ENCODE measurements at places on chromosomes 16 and 17.

DNA sequence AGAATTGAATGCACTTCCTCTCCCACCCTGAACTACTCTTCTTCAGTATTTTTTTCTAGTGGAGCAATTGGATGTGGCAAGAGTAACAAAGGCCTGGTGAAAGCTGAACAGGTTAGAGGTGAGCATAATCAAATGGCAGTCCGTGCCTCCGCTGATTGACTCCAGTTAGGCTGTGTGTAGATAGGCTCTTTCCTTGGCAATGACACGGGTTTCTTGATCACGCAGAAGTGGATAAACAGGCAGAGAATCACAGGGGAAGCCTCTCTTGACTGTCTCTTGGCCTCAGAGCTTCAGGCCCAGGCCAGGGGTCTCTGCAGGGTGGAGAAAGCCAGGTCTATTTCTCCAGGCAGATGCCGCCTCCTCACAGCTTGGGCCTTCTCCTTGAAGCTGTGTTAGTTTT is 4.2 kb downstream of the CD300LB start:
- DNase-seq = no peak

- DNase-seq = no peak
Measured at GRCh38 chr17:17626151-17626805, 34.8 kb upstream of the PEMT start.

DNA sequence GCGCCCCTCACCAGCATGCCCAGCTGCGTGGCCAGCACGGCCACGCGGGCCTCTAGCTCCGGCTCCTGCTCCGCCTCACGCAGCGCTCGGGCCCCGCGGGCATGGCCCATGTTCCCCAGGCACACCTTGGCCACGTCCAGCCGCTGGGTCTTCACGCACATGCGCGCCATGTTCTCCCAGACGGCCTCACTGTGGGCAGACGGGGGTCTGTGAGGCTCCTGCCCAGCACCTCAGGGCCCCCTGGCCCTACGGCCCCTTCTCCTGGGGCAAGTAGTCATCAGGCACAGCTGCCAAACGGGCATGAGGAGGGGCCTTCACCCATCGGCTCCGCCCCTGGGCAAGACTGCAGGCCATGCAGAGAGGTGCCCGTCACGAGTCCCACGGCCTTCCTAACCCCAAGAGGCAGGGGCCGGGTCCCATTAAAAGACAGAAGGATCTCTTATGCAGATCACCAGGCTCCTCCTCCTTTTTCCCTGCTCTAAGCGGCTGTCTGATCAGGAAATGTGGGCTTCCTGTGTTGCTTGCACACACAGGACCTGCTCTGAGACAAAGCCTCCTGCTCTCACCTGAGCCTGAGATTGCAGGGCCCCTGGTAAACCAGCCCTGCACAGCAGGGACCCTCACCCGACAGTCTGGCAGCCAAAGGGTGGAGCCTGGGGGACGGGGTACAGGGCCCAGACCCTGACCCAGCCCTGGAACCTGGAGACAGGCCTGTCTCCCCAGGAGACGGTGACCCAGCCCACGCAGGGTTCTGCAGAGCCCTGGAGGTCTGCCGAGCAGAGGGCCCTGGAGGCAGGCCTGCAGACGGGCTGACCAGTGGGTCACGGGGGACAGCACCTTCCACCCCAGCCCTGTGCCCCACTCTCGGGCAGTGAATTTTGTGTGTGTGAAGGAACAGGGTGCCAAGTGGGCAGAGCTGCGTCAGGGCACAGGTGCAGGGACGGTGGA is 6.6 kb upstream of the TMEM204 start:
- DNase-seq = no peak

GRCh38 chr17:27504188-27504995 is 48.1 kb downstream of the KSR1 start:
- no peak for DNase-seq

GRCh38 chr17:16273929-16274339 is 56.9 kb downstream of the PIGL start:
- no peak for DNase-seq

All from esophagus squamous epithelium (tissue), 5 donors.